ENCODE measurements at places on chromosomes 1 and 21. TPM values are rescaled to one million over a fixed set of nuclear protein-coding genes. Genes with fewer than 3 reads are reported as not detected.

AMY2A gene
- not detected for total RNA-seq

C8A gene
- total RNA-seq = not detected

FCRL4 gene
- total RNA-seq = not detected

AGO4 gene
- 46.2 TPM for total RNA-seq

GNG5 gene
- 7.9 TPM for total RNA-seq

ALDH9A1 gene
- total RNA-seq = 124 TPM

NUF2 gene
- total RNA-seq = 2.9 TPM

ZNF684 gene
- total RNA-seq = 3.3 TPM

AQP10 gene
- total RNA-seq = not detected

SMCP gene
- total RNA-seq = not detected

S100A2 gene
- 0.98 TPM for total RNA-seq

PGLYRP3 gene
- not detected for total RNA-seq

BOLA1 gene
- 7.8 TPM for total RNA-seq

INSRR gene
- not detected for total RNA-seq

LRRC53 gene
- not detected for total RNA-seq

LIN28A gene
- total RNA-seq = not detected

BTBD19 gene
- total RNA-seq = 6.2 TPM

RAB3B gene
- 2.2 TPM for total RNA-seq

MX2 gene
- 0.22 TPM for total RNA-seq

PTGFR gene
- total RNA-seq = 0.09 TPM

IQGAP3 gene
- 2.4 TPM for total RNA-seq

NCF2 gene
- not detected for total RNA-seq

GBP4 gene
- 0.54 TPM for total RNA-seq

KRTAP19-3 gene
- not detected for total RNA-seq

SCMH1 gene
- 8.5 TPM for total RNA-seq

PRAMEF6 gene
- not detected for total RNA-seq

AHCYL1 gene
- total RNA-seq = 47.6 TPM

CRP gene
- total RNA-seq = not detected

LCE2B gene
- not detected for total RNA-seq

PCBP3 gene
- 0.54 TPM for total RNA-seq

IER5 gene
- total RNA-seq = 19.8 TPM

S100A1 gene
- total RNA-seq = not detected

BCAR3 gene
- 36.1 TPM for total RNA-seq

CACHD1 gene
- total RNA-seq = 3.8 TPM

SLAMF8 gene
- under 0.01 TPM for total RNA-seq

TMEM82 gene
- total RNA-seq = not detected

All from dermis lymphatic vessel endothelial cell (primary cell).